ENCODE measurements at places on chromosomes 13 and 19.

DNA sequence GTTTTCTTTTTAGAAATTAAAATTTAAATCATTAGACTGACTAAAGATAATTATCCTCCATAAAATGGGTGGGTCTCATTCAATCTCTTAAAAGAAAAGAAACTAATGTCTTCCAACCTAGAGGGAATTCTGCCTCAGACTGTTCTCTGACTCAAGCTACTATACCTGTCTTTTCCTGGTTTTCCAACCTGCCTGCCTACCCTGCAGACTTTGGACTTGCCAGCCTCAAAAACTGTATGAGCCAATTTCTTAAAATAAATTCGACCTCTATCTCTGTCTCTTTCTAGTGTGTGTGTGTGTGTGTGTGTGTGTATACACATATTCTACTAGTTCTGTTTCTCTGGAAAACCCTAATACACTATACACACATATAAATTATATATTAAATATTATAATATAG lies 847.3 kb downstream of the PCDH17 start:
- DNase-seq = no peak

GRCh38 chr13:98335721-98336120 lies 158.7 kb upstream of the RNF113B start:
- no peak for DNase-seq

DNA sequence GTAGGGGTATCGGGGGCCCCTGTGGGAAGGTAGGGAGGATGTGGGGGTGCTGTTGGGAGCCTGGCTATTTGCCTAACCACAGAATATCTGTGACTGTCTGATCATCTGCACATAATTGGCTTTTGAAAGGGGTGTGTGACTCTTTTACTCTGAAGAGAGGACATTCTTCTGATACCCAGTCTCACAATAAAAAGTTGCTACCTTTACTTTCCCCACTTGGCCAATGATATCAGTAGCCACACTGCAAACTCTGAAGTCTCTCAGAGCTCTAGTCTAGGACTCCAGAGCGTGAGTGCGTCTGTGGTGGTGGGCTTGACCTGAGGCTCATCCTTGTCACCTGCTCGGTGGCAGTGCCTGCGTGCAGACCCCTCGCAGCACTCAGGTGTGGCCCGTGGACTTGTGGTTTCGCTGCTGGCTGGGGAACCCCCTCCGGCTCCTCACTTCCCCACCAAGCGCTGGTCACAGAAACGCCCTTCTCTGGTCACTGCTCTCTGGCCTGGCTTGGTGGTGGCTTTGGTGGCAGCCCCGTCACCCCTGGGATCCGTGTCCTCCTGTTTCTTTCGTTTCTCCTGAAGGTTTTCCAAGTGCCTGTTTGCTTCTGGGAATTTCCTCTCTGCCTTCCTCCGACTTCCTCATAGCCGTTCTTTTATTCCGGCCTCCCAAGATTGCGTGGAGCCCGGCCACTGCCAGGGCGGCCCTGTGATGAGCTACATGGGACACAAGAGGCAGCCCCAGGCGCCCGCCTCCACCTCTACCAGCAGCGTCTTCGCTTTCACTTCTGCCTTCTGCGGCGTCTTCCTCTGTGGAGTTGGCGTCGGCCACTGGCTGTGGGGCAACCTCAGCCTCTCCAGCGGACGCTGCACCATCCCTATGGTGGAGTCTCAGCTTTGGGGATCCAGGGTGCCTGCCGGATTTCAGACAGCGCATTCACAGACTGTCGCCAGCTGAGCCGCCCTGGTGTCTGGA lies 78.0 kb downstream of the ATP11A start:
- no peak for DNase-seq

- DNase-seq = no peak
These were observed 221.3 kb upstream of the TRPC4 start for GRCh38 chr13:38090913-38091312.

- DNase-seq = no peak
These were observed 10.3 kb upstream of the IL4I1 start for GRCh38 chr19:49906879-49907564.

- DNase-seq = no peak
These were observed at the start of gene IZUMO1 for GRCh38 chr19:48746738-48747575. IZUMO1 (minus strand) TSS chr19:48746909; CDS start chr19:48745859, 1,050 bp downstream.

DNA sequence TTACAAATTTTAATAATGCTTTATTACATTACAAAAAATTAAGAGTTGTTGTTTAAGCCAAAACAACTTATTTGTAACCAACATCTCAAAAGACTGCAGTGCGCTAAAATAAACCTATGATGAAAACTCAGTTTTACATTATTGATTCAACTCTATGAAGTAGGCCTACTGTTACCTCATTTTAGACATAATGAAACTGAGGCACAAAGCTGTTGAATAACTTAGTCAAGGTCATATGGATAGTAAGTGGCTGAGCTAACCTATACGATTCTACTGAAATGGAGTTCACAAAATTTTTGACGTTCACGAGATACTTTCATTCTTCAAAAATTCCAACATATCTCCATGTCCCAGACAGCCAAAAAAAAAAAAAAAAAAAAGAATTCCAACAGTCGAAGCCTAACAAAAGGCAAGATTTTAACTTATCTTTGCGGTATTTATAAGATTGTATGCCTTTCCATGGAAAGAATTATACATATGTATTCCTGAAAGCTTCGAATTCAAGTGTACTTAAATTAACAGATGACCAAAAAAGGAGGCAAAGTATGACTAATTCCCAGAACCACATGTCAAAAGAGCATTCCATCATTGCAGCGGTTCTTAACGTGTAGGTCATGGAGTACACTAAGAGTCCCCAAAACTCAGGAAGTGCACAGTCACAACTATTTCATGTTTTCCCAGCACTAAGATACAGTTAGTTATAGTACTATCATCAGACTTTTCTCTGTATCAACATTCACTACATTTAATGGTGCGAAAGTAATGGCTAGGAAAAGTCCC lies 69.4 kb downstream of the PSPC1 start:
- DNase-seq = peak; percentile 2

- DNase-seq = no peak
These were observed 12.4 kb upstream of the GJA3 start for GRCh38 chr13:20173116-20173746.

DNA sequence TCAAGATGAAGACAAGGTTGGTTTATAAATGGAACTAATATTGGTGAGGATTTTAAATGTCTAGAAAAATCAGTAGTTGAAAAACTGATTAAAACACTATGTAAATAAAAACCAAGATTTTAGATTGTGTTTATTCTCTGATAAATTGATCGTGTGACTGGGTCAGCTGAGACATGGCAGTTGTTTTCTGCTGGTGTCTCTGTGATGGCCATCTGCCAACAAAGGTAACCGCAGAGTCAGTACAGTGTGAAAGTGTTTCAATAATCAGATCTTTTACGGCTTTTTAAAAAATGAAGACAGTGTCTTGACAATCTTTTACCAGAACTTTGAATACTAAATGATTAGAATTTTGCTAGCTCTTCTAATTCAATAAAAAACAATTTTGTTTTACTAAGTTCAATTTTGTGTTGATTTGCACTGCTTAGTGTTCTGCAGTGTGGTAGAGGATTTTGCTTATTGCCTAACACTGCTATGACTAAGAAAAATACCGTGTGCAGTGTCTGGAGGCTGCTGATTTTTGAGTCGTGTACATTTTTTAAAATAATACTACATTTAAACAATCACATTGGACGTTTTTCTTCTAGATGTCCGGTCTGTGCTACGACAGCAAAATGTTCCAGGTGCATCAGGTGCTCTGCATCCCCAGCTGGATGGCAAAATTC lies 32.7 kb upstream of the GPR183 start:
- no peak for DNase-seq

DNA sequence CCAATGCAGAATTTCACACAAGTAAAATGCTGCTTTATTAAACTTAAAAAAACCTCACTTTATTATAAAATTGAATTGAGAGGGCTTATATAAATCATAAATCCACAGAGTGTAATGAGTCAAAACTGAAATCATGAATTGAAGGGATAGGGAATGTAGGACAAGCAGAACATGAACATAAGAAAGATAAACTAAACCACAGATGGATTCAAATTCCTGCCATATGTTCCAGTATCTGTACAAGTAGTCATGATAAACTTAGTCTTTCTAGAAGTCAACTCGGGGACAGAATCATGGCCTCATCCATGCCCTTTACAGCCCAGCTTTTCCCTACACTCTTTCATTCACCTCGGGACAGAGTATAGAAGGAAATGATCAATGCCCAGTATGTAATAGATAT lies 16.6 kb downstream of the LMO7 start:
- DNase-seq = no peak

GRCh38 chr13:110330491-110331011 lies 23.5 kb downstream of the COL4A2 start:
- no peak for DNase-seq

GRCh38 chr19:16117594-16118033 lies 5.9 kb downstream of the RAB8A start:
- no peak for DNase-seq

Data from urothelium cell line (cell line).